ENCODE measurements at places on chromosomes 6 and 20.
A peak's percentile ranks its signal among the peaks of the same experiment; 100 is the strongest.

- no peak for DNase-seq
Measured at GRCh38 chr6:16804546-16805242, 43.4 kb upstream of the ATXN1 start.

DNA sequence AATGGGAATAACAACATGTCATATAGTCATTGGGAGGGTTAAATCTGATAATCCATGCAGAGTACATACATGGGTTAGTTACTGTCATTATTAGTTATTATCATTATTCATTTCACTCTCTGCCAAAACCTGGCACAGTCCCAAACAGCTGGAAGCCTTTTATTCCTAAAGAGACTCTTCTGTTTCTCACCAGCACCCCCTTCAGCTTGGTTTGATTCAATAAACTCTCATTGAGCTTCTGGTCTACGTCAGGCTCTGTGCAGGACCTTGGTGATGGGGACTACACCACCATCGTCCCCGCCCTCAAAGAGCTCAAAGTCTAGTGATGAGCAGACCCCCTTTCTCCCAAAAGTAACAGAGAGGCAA is 2.3 kb downstream of the KCNK15 start:
- DNase-seq: no peak

DNA sequence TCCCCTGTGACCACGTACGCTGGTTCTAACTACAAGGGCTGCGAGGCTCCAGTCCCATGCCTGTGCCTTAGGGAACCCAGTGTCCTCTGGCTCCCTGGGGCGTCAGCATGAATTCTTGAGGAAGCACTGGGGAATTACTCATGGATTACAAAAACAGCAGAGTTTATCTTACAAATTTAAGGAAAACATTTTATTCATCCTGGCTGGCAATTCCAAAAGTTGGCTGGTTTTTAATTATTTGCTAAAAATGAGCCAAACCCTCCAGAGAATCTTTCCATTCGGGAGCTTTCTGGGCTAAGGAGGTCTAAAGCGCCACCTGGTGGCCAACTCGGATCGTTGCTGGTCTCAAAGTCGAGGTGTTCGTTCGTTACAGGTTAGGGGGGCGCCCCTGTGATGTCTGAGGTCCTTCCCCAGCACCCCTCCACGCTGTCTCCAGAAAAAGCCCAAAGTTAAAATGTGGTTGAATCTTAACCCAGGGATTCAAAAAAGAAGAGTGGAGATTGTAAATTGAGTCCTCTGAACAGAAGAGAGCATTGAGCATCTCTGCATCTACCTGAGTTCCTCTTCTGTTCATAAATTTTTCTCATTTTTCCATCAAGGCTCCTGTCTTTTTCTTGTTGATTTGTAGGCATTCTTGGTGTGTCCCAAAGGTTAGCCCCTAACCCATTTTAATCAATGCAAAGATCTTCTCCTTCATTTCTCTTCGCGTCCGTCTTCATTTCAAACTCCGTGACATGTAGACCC is 99.4 kb downstream of the BFSP1 start:
- peak; percentile 56 for DNase-seq

GRCh38 chr6:16519265-16520242 is 241.7 kb downstream of the ATXN1 start:
- no peak for DNase-seq

DNA sequence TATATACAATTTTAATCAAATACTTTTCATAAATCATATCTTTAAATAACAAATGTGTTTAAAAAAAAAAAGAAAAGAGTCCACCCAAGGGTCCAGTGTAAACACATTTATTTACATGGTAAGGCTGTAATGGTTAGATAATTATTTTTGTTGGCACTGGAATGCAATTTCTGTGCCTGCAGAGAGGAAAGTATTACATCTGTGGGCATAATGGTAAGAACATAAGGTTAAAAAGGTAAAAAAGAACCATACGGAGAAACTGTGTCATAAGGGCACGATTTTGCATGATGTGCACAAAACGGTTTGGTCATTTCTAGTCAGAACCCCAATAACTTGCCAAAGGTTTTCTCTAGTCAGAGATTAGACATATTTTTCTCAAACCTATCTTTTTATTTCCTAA is 54.3 kb downstream of the RWDD2A start:
- DNase-seq: no peak

DNA sequence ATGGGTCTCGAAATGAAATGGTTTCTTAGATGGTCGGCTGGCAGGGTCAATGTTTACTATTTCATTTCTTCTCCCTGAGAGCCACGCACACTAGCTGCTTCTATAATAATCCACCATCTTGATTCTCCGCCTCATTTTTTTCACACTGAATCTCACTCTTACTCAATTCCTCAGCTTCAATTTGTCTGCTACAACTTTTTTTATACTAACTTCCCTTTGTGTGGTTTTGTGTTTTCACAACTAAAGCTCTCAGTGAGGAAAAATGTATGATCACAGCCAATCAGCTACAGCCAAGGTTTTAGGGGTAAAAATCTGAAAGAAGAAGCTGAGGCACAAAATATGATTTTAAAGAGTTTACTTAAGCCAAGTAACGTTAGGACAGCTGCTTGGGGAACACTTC is 1309.4 kb downstream of the EPHA7 start:
- DNase-seq: no peak
